HTR-8/SVneo (cell line): ENCODE measurements at places on chromosomes 6 and 20.

GRCh38 chr6:133548423-133549159 lies 307.4 kb downstream of the EYA4 start:
- no peak for DNase-seq

- peak; percentile 69 for DNase-seq
Measured at GRCh38 chr20:36574366-36575135, 1.2 kb downstream of the TGIF2 start.

GRCh38 chr6:31568537-31568961 lies 3.5 kb upstream of the LTA start:
- no peak for DNase-seq

- DNase-seq, result no peak
Measured at GRCh38 chr6:89239338-89239737, 22.2 kb upstream of the GABRR1 start.

GRCh38 chr6:129513471-129513870 lies 196.5 kb downstream of the ARHGAP18 start:
- no peak for DNase-seq

GRCh38 chr20:49460916-49461315 lies 21.6 kb downstream of the KCNB1 start:
- DNase-seq, result no peak

DNA sequence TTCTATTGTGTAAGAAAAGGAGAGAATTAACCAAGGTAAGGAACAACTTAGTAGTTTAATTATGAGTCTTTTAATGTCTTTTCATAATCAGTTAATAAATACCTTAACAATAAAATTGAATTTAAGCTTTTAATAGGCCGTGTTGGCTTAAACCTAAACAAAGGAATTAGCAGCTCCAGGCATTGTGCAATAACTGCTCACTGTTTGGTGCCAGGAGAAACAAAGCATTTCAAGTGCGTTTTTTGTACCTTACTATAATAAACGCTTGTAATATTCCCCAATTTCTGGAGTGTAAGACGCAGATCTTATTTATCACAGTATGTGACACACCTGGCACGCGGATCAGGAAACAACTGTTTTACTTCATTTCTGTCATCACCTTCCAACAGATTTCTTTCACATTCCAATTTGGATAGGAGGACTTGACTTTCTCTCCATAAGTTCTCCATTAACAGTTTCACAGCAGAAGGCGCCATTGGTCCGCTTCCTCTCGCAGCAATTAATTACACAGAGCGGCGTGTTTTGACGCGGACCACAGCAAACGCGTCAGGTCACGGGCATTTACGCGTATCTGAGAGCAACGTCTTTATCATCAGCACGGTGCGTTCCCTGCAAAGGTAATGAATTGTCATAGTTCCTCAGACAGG lies 335.8 kb upstream of the NT5E start:
- no peak for DNase-seq

DNA sequence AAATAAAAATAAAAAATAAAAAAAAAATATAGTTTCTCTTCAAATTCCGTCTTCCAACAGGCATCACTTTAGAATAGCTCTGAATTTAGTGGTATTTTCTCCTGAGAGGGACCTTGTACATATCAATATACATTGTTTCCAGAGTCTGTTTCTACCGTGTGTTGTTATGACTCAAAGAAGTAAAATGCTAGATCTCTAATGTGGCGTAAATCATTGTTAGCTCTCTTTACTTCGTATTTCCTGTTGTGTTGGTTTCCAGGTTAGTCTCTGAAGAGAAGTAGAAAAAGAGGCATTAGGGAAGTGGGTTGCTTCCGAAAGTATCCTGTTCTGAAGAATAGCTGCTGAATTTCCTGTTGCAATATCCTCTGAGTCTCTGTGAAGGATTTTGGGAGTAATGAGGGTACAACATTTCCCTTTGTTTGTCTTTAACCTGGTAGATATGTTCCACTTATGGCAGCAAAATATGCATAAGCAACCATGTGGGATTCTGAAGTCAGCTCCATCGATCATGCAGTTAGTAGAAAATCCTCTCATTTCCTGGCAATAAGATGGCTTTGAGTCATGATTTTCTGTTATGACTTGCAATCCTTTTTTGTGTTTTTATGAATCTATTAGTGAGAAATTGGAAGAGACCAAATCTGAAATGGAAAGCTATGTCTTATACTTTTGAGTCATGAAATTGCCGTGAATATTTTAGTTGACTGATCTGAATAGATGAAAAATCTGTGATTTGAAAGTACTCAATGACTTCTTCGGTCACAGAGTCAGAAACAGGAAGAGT lies 42.0 kb upstream of the MCHR2 start:
- DNase-seq, result peak; percentile 7

DNA sequence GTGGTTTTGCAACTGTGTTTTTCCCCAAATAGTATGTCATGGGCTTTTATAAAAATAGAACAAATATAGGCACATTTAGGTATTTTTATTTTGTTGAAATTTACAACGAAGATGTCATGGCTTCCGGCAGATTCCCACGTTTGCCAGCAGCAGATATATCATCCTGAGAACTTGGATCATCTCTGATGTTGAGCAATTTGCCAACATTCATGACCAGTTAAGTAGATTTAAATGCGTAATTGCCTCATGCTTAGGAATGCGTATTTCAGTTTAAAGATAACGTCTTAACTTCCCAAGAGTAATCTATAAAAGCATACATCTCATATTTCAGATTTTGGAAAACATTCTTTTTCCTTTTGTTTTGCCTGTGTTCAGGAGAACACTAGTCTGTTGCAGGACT lies 457.8 kb downstream of the QKI start:
- peak; percentile 51 for DNase-seq

- no peak for DNase-seq
Measured at GRCh38 chr6:166444446-166444845, 61.7 kb upstream of the MPC1 start.

GRCh38 chr6:168634541-168635328 lies 193.8 kb downstream of the SMOC2 start:
- DNase-seq, result no peak

DNA sequence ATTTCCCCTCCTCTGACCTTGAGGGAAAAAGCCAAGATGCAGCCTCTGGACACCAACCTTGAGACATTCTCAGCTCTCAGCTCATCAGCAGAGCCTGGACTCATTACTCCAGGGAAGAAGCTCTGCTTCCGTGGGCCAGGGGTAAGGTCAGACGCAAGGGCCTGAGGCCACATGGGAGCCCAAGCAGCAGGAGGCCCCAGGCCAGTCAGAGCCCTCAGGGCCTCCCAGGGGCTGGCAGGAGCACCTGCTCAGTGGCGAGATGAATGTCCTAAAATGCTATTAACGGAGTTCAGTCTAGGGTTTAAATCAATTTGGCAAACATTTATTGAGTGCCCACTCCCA lies 208.6 kb downstream of the ERMARD start:
- DNase-seq, result no peak

DNA sequence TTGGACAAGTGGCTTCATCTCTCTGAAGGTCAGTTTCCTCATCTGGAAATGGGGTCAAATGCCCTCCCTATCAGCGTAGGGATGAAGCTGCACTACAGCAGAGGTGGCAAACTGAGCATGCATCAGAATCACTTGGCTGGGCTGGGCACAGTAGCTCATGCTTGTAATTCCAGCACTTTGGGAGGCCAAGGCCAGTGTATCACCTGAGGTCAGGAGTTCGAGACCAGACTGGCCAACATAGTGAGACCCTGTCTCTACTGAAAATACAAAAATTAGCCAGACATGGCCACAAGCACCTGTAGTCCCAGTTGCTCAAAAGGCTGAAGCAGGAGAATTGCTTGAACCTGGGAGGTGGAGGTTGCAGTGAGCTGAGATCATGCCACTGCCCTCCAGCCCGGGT lies 6.7 kb upstream of the MMP9 start:
- no peak for DNase-seq

DNA sequence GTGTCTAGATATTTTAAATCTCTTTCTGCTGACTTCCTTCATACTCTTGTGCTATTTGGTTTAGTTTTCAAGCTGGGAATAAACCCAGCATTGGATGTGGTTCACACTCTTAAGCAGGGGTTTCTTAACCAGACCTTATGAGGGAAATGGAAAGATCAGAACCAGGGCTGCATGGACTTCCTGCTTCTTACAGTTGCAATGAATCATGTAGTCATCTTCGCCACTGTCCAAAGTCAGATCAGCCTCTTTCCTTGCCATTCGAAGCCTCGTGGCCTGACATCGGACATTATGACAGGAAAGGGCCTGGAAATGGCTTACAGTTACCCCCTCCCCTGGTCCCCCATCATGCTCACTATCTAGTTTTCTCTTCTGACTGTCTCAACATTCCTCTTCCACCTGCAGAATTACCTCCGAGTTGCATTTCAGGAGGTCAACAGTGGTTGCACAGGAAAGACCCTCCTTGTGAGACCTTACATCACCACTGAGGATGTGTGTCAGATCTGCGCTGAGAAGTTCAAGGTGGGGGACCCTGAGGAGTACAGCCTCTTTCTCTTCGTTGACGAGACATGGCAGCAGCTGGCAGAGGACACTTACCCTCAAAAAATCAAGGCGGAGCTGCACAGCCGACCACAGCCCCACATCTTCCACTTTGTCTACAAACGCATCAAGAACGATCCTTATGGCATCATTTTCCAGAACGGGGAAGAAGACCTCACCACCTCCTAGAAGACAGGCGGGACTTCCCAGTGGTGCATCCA lies 16.8 kb upstream of the NAA20 start:
- no peak for DNase-seq

DNA sequence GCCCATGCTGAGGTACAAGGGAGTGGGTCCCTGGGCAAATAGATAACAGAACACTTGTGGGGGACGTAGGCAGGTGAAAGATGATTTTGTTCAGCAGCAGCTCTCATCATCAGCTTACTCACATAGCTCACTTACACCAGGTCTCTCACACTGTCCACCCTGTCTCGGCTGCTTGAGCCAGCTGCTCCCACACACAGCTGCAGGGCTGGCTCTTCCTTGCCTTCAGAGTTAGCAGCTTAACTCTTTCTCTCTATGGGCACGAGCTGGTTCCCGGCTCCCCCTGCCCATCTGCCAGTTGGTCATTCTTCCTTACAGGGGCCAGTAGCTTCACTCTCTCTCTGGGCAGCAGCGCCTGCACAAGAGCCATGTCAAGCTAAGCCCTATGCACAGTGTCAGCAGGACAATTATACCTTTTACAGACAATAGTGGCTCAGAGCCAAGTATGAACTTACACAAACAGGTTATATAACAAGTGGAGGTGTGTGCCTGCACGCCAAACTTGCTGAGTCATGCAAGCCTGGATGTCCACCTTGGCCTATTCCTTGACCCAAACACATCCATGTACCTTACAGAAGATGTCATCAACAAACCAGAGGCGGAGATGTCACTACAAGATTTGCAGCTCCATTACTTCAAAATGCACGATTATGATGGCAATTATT lies 18.7 kb downstream of the ZNF391 start:
- DNase-seq, result no peak

DNA sequence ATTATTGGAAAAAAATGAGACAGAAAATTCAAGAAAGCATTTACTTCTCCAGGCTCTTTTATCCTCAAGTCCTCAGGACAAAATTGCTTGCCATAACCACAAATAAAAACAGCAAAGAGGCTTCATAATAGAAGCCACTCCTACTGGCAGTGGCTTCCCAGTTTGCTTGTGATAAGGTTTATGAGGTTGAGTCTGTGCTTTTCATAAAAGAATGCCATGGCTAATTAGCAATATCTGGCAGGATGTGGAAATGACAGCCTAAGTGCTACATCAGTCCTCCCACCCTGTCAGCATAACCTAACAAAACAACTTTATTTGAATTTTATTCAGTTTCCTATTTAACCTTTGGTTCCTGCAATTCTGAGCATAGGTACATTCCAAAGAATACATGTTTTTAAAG lies 80.9 kb upstream of the HTR1E start:
- no peak for DNase-seq

DNA sequence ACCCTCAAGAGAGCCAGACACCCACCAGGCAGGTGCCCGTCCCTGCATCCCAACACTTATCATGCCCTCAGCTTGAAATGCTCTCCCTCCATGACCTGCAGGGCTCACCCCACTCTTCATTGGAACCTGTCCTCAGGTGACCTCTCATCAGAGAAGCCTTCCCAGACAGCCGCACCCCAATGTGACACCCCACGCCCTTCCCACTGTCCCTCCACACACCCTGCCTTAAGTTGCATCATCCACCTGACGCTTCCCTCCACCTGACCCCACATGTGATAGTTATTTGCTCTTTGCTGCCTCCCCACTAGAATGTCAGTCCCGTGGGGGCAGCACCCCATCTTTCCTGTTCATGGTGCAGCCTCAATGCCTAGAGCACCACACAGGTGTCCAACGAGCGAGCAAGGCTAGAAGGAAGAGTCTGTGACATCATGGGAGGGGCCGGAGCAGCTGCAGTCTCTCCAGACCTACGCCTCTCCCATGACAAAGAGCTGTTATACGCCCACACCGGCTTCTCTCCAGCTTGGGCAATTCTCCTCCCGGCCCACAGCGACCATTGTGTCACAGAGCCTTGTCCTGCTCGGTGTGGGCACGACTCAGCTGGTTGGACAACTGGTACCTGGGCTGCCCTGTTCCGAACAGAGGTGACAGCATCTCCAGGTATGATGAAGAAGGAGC lies 58.2 kb downstream of the NFATC2 start:
- no peak for DNase-seq
